Cerebellum (tissue), 4 donors: ENCODE measurements at places on chromosomes 11 and 22.

DNA sequence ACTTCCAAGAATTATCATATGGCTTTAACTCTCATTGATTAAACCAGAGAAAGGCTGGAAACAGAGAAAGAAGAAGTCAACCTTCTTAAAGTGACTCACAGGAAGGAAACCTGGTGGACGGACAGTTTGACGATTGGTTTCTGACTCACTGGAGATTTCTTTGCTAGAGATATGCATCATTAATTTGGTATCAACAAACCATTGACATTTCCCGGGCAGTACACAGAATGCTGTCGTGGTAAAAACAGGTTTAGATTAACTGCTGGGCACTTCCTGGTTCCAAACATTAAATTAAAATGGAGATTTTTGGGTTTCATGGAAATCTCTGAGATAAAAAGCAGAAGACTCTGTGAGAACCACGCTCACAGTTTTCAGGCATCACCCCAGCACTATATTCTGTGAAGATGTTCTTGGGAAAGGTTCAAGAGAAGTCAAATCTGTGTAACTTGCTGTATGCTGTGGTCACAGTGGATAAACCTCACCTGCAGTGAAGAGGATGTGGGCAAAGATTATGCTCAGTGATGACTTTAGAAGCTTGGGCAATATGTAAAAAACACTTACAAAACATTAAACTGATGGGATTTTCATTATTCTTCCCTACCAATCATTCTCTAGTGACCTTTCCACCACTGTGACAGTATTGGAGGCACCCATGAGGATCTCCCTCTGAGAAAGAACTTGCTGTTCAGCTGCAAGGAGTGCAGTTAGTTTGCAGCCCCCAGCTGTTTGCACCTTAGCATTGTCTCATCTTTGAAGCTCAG, 61.1 kb upstream of the CD44 start:
- DNase-seq: no peak

DNA sequence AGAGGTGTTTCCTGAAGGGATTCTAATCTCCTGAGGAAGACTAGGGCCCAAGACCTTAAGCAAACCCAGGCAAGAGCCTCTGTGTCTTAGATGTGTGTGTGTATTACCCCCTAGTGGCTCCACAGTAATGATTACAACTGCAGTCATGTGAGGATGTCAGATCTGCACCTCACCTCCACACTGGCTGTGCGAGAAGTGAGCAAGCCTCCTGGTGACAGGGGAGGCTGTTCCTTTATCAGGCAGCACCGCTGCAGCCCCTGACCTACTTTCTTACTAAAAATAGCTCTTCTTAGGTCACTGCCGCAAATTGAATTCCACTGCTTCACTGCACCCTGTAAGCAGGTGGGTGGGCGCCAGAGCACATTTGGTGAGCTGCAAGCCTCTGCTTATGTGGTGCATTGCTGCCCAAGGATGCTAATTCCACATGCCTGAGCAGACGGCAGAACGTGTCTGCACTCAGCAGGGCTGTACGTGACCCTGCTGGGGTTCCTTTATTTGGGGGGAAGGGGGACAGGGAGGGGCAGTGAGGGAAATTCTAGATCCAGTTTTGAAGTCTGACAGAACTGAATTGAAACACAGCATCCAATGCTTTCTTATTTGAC, 112.4 kb downstream of the KCNC1 start:
- DNase-seq: peak; percentile 65

DNA sequence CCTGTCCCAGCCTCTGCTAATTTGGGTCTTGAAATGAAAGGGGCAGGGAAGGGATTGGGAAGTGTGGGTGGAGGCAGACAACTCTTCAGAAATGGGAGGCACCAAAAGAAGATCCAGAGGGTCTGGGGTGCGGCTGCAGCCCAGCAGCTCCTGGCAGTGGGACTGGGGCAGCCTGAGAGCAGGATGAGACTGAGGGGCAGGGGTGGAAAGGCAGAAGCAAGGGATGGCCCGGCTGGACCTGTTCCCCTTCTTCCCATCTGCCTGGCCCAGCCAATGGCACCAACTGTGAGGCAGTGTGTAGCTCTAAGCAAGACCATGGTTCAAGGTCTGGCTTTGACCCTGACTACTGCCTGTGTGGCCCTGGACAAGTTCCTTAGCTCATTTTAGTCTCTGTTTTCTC, 160.4 kb downstream of the ENTHD1 start:
- DNase-seq: no peak

DNA sequence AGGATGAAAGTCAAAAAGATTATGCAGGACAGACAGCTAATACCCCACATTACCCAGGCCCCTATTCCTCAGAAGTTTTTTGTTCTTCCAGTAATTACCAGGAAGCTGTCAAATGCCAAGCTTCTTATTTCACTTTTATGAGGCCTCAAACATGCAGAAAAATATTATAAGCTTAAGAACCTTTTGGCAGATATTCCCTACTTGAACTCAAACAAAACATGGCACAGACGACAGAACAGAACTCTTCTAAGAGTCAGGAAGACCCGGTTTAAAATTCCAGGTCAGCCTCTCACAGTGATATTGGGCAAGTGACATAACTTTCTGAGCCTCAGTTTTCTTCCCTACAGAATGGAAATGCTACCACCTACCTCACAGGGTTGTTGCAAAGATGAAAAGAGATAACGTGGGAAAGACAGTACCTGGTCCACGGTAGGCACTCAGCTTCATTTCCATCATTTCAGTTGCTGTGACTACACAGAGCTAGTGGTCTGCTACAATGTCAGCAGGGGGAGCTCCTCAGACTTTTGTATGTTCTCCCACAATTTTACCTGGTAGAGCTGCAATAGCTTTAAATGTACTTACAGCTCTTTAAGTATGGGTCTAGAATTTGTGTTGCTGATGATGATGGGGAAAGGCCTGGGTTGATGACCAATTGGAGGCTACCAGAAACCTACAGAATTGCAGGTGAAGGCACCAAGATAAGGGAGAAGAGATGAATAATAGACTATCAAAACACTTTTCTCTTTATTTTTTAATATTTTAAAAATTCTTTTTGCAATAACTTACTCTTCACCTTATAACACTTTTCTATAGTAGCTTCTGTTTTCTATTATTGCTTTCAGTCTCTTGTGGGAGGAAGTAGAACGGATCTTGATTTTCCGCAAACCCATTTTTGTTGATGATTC, 98.3 kb upstream of the CHRM4 start:
- DNase-seq: peak; percentile 61

GRCh38 chr11:27282806-27283205, 80.2 kb downstream of the CCDC34 start:
- peak; percentile 8 for DNase-seq

- no peak for DNase-seq
Observed at GRCh38 chr11:6911948-6912347, 8.9 kb upstream of the OR2D3 start.

GRCh38 chr11:76459846-76460245, 15.0 kb downstream of the EMSY start:
- DNase-seq: no peak

DNA sequence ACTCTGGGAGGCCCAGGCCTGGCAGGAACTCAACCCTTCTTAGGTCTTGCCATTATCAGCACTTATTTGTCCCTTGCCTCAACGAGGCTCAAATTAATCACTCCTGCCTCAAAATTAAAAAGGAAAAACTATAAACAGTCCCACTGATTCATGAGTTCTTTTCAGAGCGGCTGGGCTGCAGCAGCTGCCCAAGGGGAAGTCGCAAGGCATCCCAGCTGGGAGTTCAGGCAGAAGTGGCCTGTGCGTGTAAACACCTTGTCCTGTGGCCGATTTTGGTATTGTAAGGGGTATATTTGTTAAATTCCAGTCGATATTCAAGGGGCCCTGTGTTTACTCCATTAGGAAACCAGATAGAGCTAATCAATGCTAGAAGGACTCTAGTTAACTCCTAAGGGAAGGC, 213.9 kb upstream of the CADM1 start:
- no peak for DNase-seq

GRCh38 chr11:92314499-92314898, 89.9 kb downstream of the FAT3 start:
- peak; percentile 1 for DNase-seq

DNA sequence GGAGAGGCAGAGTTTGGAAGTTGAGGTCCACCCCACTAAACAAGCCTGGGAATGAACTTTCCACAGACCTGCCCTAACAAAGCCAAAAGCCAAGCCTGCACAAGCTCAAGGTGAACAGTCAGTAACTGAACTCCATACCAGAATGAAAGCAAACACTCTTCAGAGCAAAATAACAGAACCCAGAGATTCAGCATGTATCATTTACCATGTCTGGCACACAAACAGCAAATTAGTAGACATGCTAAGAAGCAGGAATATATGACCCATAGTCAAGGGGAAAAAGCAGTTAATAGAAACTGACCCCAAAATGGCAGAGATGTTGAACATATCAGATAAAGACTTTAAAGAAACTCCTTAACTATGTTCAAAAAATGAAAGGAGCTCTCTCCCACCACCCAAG, 31.3 kb downstream of the TBX1 start:
- no peak for DNase-seq

GRCh38 chr11:57597916-57598830, 688 bp downstream of the SERPING1 start:
- peak; percentile 71 for DNase-seq

- DNase-seq: no peak
Observed at GRCh38 chr11:32829680-32830412, at the start of gene PRRG4. TSS of gene PRRG4 (plus strand) at chr11:32829927. CDS start at chr11:32830530, 603 bp downstream.

DNA sequence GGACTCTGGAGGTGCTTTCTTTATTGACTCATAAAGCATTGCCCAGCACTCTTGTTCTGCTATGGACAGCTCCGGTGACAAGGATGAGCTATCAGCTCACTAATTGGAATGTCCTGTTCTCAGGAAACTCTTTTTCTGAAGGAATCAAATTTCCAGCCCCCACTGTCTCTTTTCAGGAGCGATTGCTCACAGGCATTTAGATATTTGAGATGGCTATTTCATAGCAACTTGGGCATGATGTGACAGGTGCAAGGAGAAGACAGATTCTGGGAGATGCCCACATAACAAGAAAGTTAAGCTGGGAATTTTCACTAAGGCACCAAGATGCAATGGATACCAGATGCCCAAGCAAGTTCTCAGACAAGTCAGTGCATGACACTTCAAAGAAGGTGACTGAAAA, 123.4 kb upstream of the CSNK2A3 start:
- no peak for DNase-seq

GRCh38 chr11:110858547-110858921, 146.3 kb upstream of the ARHGAP20 start:
- DNase-seq: no peak

- DNase-seq: no peak
Observed at GRCh38 chr11:119157063-119157462, 8.2 kb downstream of the ABCG4 start.
